Fibroblast of gingiva (primary cell): ENCODE measurements at places on chromosomes 16 and 17.
A peak's percentile ranks its signal among the peaks of the same experiment; 100 is the strongest.

- DNase-seq = no peak
These were observed 13.9 kb downstream of the DNAAF1 start for GRCh38 chr16:84159007-84159406.

- no peak for DNase-seq
These were observed 32.6 kb upstream of the ZFP90 start for GRCh38 chr16:68506331-68507053.

DNA sequence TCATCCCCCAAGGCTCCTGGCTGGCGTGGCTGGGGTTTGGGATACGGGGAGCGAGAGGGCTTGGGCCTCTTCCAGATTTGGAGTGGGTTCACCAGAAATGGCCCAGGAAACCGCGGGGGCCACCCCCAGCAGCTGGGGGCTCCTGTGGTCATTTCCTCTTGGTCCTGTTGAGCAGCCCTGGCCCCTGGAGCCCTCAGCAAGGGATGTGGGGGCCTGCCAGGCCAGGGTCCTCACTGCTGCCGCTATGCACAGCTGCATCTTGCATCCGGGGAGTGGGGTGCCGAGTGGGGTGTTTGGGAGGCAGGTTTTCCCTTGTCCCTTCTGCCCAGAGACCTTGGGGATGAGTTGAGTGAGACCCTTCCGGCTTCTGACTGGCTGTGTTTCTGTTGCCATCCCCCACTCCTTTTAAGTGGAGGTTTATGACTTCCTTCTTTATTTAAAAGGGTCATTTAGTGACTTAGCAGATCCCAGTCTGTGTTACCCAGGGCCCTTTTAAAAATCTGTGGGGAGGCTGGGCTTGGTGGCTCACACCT lies 319.8 kb downstream of the SEC14L1 start:
- no peak for DNase-seq

DNA sequence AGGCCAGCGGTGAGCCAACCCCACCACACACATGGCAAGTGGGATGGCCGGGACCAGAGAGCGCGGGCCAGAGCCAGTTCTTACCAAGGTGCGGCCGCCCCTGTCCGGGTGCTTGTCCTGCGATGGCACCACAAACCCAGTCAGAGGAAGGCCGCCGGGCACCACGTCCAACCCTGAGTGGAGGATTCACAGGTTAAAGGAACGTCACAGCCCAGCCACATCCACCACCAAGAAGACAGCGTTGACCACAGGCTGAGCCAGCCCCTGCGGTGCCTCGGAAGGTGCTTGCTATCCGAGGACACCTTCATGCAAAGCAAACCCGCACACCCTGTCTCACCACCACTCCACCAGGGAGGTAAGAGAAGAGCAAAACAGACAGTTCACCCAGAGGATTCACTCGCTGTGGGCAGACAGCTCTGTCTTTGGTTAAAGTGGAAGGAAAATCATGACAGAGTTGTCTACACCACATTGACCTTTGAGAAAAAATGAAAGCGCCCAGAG lies 15.8 kb downstream of the SLX4 start:
- DNase-seq = no peak

DNA sequence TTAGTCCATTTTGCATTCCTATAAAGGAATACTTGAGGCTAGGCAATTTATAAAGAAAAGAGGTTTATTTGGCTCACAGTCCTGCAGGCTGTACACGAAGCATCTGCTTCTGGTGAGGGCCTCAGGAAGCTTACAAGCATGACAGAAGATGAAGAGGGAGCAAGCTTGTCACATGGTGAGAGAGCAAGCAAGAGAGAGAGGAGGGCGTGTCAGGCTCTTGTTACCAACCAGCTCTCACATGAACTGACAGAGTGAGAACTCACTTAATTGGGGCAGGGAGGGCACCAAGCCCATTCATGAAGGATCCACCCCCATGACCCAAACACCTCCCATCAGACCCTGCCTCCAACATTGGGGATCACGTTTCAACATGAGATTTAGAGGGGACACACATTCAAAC lies 1.6 kb downstream of the CHCT1 start:
- DNase-seq = no peak

DNA sequence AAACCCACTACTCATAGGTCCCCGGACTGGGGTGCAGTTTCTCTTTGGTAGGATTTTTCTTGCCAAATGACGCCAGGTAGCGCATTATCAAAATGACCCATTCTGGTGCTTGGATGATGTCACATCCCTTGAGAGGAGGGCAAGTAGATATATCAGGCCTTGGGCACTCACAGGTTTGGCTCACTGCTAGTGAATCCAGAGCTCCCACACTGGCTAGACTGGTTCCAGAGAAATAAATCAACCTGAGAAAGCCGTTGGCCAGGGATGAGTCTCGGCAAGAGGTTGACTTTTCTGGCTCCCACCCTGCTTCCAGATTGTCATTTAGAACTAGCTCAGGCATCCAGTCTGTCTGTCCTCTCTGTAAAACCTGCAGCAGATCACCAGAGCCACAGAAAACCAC lies 188.4 kb upstream of the MAF start:
- no peak for DNase-seq

- no peak for DNase-seq
These were observed 96.9 kb downstream of the ZNF778 start for GRCh38 chr16:89314357-89314756.

DNA sequence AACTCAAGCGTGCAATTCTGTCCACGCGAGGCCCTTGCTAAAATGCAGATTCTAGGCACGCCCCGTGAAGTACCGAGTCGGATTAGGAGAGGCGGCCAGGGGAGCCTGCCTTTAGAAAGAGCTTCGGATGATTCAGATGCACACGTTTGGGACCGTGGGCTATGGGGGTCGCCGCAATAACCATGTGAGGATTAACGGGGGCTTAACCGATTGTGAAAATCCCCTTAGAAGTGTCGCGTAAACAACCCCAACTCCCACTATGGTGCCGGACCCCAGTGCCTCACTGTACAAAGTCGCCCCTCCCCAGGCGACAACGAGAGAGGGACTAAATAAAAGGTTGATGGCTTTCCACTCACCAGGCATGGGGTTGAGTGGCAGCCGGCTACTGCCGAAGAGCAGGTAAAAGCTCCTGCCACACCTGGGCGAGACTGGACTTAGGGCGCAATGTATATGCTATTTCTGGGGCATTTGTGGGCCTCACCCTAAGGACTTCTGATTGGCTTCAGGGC lies 635 bp upstream of the SP2 start:
- DNase-seq = peak; percentile 27

GRCh38 chr16:2860826-2861567 lies 3.0 kb upstream of the PRSS22 start:
- no peak for DNase-seq

- DNase-seq = no peak
These were observed 34.4 kb downstream of the PECAM1 start for GRCh38 chr17:64356304-64356686.

- peak; percentile 36 for DNase-seq
These were observed 2.7 kb downstream of the PLEKHH3 start for GRCh38 chr17:42673885-42674754.

DNA sequence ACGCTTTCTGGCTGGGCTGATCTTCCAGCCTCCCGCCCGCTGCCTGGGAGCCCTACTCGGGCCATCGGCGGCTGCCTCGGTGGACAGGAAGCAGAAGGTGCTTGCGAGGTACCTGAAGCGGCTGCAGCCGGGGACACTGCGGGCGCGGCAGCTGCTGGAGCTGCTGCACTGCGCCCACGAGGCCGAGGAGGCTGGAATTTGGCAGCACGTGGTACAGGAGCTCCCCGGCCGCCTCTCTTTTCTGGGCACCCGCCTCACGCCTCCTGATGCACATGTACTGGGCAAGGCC lies 30.7 kb downstream of the CIITA start:
- no peak for DNase-seq

DNA sequence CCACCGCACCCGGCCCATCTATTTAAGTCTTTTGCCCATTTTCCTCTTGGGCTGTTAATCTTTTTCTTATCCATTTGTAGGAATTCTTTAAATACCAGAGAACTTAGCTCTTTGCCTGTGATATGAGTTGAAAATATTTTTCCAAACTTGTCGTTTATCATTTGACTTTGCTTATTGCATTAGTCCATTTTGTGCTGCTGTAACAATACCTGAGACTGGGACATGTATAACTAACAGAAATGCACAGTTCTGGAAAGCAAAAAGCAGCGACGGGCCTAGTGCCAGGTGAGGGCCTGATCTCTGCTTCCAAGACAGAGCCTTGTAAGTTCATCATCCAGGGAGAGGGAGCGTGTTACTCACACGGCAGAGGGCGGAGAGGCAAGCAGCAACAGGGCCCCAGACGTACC lies 25.6 kb upstream of the BHLHA9 start:
- no peak for DNase-seq

- DNase-seq = peak; percentile 84
These were observed at the start of gene DECR2 for GRCh38 chr16:401468-402348. Gene DECR2, plus strand, starts transcription at chr16:401885. Its CDS starts 79 bp downstream, at chr16:401964.

DNA sequence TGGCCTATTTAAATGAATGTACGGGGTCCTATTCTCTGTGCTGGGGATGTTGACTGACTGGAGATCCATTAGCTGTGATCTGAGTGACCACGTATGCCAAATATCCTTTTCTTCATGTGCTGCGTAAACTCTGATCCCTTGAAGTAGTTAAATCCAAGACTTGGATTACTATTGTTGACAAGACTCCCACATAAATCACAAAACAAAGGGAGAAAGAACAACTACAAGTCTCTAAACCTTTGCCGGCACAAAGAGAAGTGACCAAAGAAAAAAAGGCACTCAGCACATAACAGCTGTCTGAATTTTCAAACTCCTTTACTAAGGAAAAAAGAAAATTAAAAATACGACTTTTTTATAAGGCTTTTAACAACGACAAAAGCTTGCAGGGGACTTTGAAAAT lies 559.9 kb upstream of the CDH8 start:
- DNase-seq = no peak

DNA sequence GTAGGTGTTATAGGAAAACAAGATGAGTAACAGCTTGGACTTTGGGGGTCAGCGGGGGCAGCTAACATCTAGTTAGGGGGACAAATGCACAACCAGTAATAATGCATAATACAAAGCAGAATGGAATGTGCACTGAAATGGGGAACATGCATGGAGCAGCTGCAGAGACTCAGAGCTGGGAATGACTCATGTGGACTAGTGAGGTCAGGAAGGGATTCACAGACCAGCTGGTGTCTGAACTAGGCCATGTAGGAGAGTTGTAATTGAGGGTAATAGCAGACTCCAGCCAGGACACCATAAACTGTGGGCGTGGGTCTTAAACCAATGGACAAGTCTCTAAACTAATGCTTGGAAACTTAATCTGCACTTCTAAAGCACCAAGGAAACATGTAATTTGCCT lies 176.8 kb upstream of the ASIC2 start:
- DNase-seq = no peak

GRCh38 chr16:19008245-19009169 lies 24.8 kb downstream of the TMC7 start:
- peak; percentile 95 for DNase-seq

GRCh38 chr17:49277638-49278037 lies 47.1 kb upstream of the PHOSPHO1 start:
- no peak for DNase-seq

DNA sequence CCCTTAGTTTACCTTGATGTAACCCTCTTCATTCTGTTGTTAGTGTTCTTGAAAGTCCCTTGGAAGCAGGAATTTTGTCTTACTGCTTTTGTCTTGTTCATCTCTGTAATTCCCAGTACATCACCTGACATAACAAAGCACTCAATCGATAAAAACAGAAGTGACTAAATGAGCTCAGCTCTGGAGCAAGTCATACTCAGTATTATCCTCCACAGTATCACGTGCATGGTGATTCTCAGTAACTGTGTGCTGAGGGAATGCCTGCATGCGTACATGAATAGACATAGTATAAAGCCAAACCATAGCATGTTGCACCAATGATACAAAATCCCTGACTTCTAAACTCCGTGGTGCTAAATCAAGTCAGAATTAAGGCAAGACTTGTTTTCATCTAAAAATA lies 7.2 kb downstream of the KRT38 start:
- DNase-seq = no peak

DNA sequence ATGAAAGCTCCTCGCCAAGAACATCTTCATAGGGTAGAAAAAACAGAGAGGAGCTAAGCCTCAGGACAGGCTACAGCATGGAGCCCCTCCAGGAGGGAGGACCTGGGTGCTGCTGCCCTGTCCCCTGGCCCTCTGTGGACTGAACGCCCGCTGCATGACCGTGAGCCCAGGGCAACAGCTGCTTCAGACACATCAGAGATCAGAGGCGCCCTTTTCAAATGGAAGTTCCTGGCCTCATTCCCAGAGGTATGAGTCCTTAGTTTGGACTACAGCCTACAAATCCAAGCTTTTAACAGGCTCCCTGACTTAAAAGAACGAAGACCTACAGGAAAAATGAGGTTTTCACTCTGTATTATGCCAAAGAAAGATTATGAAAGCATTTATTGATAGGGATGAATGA lies 48.5 kb downstream of the ZNF18 start:
- DNase-seq = peak; percentile 10

DNA sequence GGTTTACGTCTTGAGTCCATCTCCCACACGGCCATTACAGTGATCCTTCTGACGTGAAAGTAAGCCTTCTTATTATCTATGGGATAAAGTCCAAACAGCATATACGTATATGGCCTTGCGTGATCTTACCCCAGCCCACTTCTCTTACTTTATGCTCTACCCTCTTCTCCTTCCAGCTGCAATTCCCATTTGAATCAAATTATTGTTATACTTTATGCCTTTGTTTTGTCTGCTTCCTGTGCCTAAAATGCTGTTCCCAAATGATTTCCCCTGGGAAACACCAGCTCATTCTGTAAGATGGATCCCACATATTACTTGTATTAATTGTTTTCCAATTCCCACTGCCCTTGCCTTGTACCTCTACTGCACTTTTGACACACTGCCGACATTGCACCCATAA lies 11.2 kb downstream of the UQCRC2 start:
- no peak for DNase-seq

DNA sequence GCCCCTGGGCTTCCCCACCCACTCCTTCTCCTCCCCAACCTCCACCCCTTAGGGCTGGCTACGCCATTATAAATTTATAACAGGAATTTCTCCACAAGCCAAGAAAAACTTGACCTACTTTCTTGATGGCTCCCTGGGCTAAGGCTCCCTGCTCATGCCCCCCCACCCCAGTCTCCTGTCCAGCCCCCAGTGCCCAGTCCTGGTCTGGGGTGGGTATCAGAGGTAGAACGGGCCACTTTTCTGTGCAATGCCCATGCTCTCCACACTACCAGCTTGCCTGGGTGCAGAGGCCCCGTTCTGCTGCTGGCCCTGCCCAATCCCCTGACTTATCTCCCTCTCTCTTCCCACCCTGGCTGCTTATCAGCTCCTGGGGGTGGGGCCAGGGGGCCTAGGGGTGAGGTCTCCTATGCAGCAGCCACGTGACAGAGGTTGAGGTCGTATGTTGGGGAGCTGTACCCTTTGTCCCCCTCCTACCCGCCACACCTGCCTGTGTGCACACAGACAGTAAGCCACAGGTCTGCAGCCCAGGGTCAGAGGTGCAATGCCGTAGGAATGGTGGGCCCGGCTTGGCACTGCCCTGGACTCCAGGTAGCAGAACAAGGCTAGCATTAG lies 10.1 kb downstream of the THRA start:
- DNase-seq = peak; percentile 30

GRCh38 chr16:67653128-67653788 lies 6.8 kb downstream of the ACD start:
- no peak for DNase-seq

GRCh38 chr17:43027091-43028032 lies 2.3 kb downstream of the RND2 start:
- no peak for DNase-seq
